ENCODE measurements at places on chromosomes 4 and X.

- DNase-seq, result no peak
Measured at GRCh38 chr4:187103351-187103750, 379.7 kb upstream of the FAT1 start.

- DNase-seq, result no peak
Measured at GRCh38 chr4:138804711-138805110, 210.9 kb upstream of the NOCT start.

- DNase-seq, result no peak
Measured at GRCh38 chr4:155578219-155578618, 88.4 kb upstream of the GUCY1A1 start.

DNA sequence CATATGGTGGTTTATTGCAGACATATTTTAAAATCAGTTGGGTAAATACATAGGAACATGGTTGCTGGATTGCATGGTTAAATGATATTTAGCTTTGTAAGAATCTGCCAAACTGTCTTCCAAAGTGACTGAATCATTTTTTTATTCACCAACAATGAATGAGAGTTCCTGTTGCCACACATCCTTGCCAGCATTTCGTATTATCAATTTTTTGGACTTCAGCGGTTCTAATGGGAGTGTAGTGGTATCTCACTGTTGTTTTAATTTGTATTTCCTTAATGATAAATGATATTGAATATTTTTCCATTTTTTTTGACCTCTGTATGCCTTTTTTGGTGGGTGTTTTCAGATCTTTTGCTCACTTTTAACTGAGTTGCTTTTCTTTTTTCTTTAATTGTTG, 1.4 kb upstream of the MTHFD2L start:
- DNase-seq, result no peak

DNA sequence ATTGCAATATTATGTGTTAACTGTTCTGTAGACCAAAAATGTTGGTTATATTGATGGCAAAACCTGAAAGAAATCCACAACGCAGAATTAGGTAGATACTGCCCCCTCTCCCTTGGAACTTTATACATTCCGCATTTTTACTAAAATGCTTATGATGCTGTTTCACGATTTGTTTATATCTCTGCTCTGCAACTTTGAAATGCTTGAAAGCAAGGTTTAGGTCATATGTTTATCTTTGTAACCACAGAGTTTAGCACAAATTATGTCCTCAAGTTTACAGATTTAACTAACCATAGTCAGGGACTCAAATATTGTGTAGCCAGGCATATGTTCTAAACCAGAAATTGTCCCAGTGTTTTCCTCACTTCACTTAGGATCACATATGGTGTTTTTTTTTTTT, 66.1 kb upstream of the H2AZ1 start:
- DNase-seq, result no peak

DNA sequence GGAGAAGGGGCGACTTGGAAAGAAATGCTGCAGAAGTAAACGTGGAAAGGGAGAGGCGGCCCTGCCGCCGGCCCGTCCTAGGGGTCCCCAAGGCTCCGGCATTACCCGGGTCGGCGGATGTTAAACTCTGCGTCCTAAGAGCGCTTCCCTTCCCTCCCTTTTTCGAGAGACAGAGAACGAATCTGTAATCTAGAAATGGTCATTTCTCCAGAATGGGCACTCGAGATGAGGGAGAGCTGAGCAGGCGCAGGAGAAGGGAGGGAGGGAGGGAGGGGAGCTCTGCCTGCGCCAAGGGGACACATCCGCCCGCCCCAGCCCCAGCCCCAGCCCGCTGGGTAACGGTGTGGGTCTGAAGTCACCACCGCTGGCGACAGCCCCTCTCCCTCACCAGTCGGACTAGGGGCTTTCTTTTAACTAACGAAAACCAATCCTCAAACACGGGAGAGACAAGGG, 1.7 kb downstream of the HCFC1 start:
- DNase-seq, result no peak

DNA sequence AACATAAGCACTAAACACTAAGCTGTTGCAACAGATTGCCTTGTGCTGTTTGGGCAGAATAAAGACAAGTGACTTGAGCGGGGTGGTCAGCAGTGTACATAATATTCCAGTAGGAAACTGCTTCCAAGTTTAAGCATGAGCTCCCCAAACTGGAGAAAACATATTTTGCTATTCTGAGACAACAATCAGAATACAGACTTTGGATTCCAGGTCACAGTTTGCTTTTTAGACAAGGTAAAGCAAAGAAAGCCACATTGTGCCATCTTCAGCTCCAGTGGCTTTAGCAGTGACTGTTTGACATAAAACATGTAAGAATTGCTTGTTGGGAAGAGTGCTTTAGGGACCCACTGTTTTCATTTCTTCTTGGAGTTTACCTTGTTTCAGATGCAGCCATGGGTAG, 136.0 kb downstream of the FNIP2 start:
- no peak for DNase-seq

GRCh38 chr4:2258091-2259035, 3.5 kb downstream of the MXD4 start:
- no peak for DNase-seq

All from stimulated activated CD8-positive, alpha-beta memory T cell treated with anti-CD3 and anti-CD28 coated beads, Interleukin-4, amount 100 ng/mL, for 24 hours (primary cell).